ENCODE measurements at places on chromosomes 5 and 9.

DNA sequence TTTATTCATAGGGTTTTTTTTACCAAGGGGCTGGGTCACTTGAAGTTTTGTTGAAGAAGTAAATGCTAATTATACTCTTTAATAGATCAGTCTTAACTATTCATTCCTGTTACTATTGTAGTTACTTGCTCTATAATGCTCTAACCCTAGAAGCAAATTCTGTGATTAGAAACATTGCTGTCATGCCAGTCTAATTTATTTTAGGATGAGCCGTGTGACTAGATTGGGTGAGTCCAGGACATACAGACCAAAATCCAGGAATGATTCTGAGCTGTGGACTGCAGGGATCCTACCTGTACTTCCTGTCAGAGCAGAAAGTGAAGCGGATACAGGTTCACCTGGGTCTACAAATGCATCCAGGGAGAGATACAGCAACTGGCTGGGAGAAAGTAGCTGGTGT, 757 bp upstream of the CCDC192 start:
- no peak for ATAC-seq

DNA sequence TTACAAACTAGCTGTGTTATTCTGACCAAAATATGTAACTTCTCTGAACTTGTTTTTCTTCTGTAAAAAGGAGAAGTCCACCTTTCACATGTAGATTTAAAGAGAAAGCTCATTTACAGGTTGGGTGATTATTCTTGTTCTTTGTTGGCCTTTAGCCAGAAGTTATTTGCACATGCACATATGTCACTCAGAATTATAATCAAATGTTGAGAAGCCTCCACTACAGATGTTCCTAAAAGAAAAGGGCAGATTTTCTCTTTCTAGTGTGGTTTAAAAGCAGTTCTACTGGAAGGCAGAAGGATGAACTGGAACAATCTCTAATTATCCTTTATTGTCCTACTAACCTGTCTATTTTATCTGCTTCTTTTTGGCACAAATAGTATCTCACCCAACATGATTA, 209.8 kb upstream of the ELAVL2 start:
- ATAC-seq, result no peak

- ATAC-seq, result no peak
These were observed 5.7 kb downstream of the RAPGEF1 start for GRCh38 chr9:131734165-131734610.

- ATAC-seq, result no peak
These were observed 18.9 kb upstream of the ORM1 start for GRCh38 chr9:114303977-114304376.

GRCh38 chr5:144469106-144469505, 298.4 kb downstream of the KCTD16 start:
- ATAC-seq, result no peak

- no peak for ATAC-seq
These were observed 15.7 kb upstream of the TBC1D9B start for GRCh38 chr5:179923436-179923835.

GRCh38 chr9:116325924-116326323, 172.3 kb downstream of the PAPPA start:
- no peak for ATAC-seq

- no peak for ATAC-seq
These were observed 169.3 kb downstream of the PAX5 start for GRCh38 chr9:36864491-36865410.

DNA sequence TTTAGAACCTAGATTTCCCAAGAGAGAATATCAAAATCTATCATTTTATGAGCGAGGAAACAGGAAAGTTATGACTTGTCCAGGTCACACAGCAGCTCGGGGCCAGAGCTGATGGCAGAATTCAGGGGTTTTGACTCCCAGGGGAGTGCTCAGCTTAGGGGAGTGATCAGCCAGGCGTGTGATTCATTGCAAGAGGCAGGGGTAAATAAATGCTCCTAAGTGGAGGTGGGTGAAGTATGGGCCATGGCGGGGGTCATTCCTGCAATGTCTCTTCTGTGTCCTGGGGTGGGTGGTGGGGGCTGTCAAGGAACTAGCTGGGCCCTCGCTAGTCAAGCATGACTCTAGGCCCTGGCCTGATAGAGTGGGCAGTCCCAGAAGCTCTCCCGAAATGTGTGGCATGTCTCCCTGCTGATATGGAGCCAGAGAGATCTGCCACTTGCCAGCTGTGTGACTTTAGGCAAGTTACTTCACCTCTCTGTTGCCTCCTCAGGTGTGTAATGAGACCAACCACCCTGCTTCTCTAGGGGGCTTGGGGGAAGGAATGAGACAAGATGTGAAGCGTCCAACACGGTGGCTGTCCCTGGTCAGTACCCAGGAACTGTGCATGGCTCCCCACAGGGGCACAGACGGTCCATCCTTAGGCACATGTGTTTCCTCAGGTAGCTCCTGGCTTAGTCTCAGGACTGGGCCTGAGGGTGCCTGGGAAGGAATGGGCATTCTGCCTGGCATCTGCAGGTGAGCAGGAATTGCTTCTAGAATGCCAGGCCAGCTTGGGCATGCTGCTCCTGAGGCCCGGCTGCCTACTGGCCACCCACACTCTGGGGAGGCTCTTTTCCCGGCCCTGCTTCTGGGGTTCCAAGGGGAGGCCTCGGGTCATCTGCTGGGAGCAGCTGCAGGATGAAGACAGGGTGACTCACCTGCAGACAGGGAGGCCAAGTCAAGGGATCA, 36.5 kb upstream of the SH3PXD2B start:
- no peak for ATAC-seq

DNA sequence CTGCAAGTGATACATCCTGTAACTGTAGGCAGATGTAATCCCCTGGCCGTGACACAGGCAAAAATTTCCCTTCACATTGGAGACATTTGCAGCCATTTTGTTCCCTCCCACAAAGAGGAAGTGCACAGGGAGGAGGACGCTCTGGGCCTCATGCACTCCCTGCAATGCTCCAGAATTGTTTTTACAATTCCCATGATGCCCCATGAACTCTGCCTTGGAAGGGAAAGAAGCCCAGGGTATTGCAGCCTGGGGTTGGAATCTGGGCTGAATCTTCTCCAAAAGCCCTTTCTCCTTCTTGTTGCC, 491.7 kb downstream of the CCDC171 start:
- ATAC-seq, result no peak

- no peak for ATAC-seq
These were observed 75.4 kb downstream of the NDUFAF2 start for GRCh38 chr5:61020415-61020814.

DNA sequence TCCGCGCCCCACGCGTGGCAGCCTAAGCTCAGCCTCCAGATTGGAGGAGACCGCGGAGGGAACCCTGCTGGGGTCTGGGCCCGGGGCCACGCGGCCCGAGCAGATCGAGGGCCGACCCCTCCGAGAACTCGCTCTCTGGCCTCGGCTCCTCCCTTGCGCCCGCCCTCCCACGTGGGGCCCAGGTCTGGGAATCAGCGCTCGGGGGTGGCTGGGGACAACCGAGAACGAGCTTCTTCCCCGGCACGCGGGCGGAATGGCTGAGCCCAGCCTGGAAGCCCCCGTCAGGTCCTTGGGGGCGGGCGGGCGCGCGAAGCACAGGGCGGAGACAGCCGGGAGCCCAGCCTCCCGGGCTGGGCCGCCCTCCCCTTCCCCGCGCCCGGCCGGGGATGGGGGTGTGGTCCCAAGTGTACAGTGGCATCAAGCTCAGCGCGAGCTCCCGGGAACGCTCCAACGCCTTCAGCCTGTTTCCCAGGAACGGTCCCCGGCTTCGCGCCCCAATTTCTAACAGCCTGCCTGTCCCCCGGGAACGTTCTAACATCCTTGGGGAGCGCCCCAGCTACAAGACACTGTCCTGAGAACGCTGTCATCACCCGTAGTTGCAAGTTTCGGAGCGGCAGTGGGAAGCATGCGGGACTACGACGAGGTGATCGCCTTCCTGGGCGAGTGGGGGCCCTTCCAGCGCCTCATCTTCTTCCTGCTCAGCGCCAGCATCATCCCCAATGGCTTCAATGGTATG, at the start of gene SLC22A4:
Gene SLC22A4, plus strand, starts transcription at position 403 of the 736 bp plus-strand sequence. Its CDS starts 223 bp downstream, at position 626.
- ATAC-seq, result peak; percentile 76

GRCh38 chr9:126982215-126983002, 67.8 kb downstream of the RALGPS1 start:
- ATAC-seq, result peak; percentile 21

Data from activated CD4-positive, CD25-positive, alpha-beta regulatory T cell treated with anti-CD3 and anti-CD28 coated beads, Interleukin-2, amount 50 U/mL, for 24 hours (primary cell).